ENCODE measurements at places on chromosomes 4 and X.

- no peak for DNase-seq
These were observed 743.5 kb downstream of the ARAP2 start for GRCh38 chr4:35500812-35501211.

- no peak for DNase-seq
These were observed 17.8 kb downstream of the MFAP3L start for GRCh38 chr4:170008371-170008770.

DNA sequence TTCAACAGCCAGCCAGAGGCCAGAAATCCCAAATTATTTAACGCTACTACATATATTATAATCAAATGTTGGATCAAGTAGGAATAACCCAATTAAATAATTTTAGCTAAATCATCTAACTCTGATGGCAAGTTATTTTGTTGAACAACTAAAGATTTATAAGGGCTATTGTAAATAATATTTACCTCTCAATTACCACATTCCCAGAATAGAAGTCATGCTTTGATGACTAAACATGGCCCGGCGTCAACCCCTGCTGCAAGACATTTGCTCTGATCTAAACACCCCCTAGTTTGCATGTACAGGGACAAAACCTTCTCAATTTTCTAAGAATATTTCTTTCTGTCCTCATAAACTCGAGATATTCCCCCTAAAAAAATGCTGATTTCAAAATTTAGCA, 14.2 kb downstream of the VEGFC start:
- DNase-seq = no peak

DNA sequence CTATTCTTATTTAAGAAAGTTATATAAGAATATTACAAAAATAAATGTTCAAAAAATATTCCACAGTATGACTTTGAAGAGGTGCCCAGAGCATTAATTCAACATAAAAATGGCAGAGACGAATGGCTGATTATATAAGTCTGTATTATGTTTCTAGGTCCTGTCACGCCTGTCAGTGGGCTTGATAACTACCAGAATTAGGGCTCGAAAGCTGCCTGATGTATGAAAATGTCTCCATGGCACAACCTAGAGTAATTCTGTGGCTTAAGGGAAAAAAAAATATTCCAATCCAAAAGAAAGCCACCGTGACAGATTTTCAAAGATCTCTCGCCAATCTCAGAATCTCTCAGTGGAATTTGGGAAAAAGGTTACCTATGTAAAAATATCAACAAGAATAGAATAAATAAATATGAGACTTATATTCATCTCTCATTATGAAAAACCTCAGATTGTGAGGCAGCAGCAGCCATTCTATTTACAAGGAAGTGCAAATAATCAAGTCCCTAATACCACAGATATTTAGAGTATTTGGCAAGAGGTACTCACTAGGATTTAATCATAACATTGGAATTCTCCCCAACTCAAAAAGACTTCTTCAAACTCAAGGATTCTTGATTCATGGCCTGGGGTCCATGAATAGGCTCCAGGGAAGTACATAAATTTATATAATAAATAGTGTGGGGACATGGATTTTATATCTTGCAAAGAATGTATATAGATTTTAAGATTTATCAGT, 489.1 kb upstream of the INTU start:
- DNase-seq = no peak

DNA sequence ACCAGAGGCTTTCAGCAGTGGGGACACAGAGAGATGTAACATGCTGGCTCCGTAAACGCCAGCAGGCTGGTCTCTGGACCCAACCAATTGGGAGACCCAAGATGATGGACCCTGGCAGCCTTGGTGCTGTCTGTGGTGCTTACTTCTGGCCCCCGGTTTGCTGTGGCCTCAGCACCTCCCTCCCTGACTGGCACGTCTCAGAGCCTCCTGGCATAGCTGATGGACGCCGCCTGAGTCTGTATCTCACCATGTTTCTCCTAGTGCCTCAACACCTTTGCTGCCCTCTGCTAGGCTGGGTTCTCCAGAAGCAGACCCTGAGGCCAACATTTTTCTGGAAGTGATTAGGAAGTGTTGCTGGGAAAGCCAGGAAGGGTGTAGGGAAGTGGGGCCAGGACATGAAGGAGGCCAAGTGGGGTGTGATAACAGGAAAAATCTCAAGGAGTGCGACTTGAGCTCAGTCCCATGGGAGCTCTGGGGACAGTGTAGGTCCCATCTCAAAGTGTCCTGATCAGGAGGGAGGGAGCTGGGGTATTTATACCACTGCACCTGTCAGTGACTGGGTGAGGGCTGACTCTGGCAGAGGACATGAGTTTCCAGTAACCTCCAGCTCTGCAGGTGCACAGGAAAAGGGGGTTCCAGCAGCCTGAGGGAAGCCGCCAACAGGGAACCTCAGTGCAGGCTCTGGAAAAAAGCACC, 31.8 kb downstream of the PPP2R2C start:
- DNase-seq = no peak

GRCh38 chrX:134998246-134998645, 7.5 kb downstream of the SMIM10 start:
- no peak for DNase-seq

DNA sequence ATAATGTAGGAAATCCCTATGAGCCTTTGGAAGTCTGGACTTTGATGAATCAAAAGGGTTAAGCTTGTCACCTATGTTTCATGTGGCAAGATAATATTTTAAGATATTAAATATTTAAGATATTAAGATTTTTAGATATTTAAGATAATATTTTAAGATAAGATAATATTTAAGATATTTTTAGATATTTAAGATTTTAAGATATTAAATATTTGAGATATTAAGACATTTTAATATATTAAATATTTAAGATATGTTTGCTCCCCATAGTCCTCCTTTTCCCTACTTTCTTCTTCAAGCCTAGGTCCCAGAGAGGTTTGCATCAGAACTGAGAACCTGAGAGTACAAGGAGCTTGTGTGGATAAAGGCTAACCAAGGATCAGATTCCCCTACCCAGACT, 478.4 kb upstream of the IGFBP7 start:
- no peak for DNase-seq

- no peak for DNase-seq
These were observed 1.2 kb upstream of the CHRNA9 start for GRCh38 chr4:40333921-40334352.

DNA sequence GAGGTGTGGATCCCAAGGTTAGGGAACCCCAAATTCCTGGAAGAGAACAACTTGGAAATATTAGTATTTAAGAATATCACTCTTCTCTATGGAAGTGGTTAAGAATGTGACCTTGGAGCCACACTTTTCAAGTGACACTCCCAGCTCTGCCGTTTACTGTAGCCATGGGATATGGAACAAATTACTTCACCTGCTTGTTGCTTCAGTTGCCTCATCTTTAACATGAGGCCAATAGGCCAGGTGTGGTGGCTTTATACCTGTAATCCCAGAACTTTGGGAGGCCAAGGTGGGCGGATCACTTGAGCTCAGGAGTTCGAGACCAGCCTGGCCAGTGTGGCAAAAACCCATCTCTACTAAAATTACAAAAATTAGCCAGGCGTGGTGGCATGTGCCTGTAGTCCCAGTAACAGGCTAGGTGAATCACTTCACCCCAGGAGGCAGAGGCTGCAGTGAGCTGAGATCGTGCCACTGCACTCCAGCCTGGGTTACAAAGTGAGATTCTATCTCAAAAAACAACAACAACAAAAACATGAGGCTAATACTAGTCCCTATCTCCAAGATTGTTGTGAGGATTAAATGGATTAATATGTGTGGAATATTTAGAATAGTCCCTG, 13.0 kb downstream of the IL13RA1 start:
- no peak for DNase-seq

DNA sequence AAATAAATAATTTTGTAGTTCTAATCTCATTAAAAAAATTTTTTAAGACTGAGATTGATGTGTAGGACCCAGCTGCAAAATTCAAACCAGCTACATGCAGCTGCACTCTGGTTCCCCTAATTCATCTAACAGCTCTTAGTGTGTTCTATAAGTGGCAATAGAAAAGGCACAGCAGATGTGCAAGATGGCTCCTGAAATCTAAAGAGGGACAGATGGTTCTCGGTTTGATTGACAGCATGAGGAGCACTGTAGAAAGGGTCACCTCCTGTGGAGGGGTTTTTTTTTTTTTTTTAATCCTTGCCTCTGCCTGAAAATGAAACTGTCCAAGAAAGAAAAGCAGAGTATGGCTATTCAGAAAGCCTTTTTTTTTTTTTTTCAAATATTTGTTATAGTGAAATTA, 16.9 kb upstream of the OCIAD1 start:
- no peak for DNase-seq

DNA sequence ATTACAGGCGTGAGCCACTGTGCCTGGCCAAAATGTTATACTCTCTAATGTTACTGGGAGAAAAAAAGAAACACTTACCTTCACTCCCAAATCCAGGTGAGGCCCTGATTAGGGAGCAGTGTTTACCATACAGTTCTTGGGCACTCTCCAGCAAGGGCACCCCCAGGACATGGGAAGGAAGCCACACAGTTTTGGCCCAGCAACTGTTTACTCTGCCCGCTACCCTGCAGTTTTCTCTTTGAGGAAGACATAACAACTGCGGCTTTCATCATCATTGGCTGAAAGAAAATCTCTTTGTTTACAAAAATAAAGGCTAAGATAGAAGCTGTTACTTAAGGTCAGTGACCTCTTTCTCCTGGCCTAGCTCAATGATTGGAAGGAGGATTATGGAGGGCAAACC, 145.5 kb upstream of the DUSP21 start:
- no peak for DNase-seq

DNA sequence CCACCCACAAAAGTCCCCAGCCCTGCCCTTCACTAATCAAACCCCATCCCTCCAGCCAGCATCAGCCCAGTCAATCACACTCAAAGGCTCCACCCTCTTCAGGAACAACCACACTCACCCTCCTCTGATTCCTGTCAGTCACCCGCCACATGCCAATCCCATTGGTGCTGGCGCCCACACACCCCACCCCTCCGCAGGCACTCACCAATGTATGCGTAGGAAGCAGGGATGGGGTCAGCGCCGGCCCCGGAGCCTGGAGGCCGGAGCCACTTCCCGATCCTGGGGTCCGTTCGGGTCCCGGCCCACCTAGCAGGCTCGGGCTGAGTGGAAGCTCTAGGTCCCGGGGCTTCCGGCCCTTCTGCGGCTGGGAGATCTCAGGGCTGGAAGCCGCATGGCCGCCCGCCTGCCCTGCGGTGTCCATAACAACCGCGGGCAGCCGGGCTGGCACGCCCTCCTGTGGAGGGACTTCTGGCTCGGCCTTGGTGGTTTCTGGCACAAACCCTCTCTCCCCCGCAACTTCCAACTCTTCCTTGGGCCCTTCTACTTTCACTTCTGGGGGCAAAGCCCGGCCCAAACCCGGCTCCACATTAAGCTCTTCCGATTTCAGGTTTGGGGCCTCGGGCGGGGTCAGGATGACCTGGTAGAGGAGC, 7.9 kb upstream of the CFP start:
- peak; percentile 58 for DNase-seq

DNA sequence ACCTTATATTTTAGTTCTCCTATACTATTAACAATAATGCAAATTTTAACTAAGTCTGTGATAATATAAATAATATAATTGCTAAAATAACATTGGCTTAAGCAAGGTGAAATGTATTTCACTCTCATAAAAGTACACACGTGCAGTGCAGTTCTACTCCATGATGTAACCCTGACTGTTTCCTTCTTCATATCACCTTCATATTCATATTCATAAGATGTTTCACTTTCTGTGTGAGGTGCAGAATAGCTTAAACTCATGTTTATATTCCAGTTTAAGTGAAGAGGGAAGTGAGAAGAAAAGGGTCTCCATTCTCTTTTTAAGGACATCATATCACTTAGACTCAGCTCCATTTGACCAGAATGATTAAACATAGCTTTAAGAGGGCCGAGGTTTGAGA, 1810.0 kb upstream of the PCDH10 start:
- no peak for DNase-seq

GRCh38 chrX:50581405-50581804, 110.8 kb upstream of the DGKK start:
- DNase-seq = no peak

DNA sequence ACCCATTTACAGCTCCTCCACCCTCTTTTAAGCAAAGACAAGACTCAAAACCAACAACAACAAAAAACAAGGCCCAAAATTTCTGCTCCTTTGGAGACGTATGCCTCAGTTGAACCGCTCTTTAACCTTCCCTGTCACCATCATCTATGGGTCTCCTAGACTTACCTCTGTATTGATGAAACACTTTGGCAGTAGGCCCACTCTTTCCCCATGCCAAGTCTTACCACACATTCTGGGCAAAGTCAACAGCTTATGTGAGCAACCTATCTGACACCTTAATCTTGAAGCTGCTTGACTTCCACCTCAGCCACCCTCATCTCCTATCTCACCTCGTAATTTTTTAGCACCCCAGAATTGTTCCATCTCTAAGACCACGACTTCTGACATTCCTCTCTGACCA, 99.7 kb upstream of the CXorf66 start:
- DNase-seq = no peak

DNA sequence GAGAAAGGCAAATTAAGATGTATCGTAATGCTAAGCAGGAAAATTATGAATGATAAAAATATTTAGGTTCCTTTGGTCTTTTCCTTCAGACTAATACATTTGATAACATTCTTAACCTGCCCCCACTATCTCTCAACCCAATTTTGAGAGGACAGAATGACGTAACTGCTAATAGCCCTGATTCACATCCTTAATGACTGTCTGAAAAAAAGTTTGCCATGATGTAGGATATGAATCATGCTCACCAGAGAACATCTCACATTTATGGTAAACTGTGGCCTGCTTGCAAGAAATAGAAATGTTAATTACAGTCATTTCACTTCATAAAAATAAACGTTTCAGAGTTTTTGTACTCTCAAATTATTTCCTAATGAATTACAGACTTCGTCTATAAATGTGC, 128.0 kb upstream of the VEGFC start:
- DNase-seq = no peak

- peak; percentile 26 for DNase-seq
These were observed 1.3 kb downstream of the WDR1 start for GRCh38 chr4:10115271-10115796.

DNA sequence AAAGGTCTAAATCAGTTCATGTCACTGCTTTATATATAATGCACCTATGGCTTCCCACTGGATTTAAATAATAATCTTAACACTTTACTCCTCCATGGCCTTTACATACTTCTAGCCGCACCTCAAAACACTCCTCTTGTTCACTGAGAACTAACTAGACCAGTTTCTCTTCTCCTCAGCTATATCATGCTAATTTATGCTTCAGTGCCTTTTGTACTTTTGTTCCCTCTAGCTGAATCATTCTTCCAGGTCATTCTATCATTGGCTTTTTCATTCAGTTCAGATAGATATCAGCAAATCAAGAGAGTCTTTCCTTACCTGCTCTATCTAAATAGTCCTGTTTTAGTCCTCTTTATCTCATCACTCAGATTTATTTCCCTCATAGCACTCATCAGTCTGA, 64.2 kb downstream of the TET2 start:
- DNase-seq = no peak

DNA sequence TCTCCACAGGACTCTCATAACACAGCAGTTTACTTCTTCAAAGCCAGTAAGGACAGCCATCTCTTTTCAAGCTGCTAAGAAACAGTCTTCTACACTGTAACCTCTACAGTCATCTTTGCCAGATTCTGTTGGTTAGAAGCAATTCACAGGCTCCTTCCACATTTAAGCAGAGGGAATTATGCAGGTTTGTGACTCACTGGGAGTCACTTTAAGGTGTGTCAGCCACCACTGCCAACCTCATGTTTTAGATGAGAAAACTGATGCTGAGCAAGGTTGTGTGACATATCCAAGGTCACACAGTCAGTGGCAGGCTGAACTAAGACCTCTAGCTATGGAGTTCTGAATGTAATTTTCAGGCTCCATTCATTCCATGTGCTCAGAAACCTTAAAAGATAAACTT, 143.5 kb downstream of the QDPR start:
- DNase-seq = no peak

Measured in CD4-positive, alpha-beta T cell treated with Interleukin-17A for 4 hours (primary cell).